ENCODE measurements at places on chromosomes 16 and 17.

GRCh38 chr17:66175892-66176291 is 16.0 kb downstream of the CEP112 start:
- DNase-seq, result no peak

GRCh38 chr16:17072104-17072503 is 398.7 kb downstream of the XYLT1 start:
- peak; percentile 16 for DNase-seq

DNA sequence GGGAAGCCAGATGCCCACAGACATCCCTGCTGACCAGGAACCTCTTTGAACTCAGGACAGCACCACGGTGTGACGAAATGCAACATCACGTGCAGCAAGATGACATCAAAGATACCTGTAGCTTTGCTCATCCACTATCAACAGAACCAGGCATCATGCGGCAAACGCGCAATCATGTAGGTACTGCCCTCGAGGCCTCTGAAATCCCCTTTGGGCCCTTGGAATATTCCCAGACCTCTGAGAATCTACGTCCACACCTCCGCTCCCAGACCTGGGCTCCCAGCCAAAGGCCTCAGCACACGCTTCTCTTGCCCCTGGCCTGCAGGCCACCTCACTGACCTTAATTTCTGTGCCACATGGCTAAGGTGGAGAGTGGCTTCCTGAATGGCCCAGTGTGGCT is 7.3 kb downstream of the CX3CL1 start:
- DNase-seq, result no peak

DNA sequence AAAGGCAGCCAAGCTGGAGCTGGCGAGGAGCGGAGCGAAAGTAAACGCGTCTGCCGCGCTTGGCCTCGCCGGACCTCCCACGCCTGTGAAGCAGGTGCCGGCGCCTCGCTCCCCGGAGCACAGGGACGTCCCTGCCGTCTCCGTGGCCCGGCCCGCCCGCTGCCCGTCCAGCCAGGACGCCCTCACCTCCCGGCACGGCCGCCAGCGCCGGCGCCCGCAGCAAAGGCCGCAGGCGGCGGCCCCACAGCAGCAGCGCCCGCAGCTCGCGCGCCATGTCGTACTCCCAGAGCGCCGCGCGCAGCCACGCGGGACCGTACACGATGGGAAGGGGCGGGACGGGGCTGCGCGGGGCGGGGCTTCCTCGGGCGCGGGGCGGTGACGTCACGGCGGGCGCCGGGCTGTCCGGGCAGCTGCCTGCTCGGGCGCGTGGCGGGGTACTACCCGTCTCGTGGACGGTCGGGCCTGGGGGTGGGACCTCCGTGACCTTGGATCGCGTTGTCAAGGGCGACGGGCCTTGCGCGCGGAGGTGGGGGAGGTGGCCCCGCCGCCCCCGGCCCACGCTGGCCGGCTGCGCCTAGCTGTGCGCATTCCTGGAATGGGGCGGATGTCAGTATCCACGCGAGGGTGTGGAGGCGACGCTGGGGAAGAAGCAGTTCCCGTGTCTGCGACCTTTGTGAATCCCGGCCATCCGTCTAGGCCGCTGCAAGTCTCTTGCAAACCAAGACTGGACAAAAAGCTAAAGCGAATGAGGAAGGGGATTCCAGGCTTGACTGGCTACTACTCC is at the start of gene TRAP1:
TRAP1 (minus strand) TSS at position 290 of the 784 bp plus-strand sequence; CDS start at position 274, 16 bp downstream.
- DNase-seq, result peak; percentile 92

DNA sequence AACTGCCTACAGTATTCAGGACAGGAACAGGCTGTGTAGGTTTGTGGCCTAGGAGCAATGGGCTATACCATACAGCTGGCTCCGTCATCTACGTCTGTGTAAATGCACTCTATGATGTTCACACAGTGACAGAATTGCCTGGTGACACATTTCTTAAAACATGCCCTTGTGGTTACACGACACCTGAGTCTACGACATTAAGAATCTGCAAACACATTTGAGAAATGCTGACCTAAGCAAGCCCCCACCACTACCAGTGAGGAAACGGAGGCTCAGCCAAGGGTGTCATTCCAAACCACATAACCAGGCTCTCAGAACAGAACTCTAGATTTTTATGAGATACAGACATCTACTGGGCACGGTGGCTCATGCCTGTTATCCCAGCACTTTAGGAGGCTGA is 23.5 kb downstream of the USP36 start:
- no peak for DNase-seq

DNA sequence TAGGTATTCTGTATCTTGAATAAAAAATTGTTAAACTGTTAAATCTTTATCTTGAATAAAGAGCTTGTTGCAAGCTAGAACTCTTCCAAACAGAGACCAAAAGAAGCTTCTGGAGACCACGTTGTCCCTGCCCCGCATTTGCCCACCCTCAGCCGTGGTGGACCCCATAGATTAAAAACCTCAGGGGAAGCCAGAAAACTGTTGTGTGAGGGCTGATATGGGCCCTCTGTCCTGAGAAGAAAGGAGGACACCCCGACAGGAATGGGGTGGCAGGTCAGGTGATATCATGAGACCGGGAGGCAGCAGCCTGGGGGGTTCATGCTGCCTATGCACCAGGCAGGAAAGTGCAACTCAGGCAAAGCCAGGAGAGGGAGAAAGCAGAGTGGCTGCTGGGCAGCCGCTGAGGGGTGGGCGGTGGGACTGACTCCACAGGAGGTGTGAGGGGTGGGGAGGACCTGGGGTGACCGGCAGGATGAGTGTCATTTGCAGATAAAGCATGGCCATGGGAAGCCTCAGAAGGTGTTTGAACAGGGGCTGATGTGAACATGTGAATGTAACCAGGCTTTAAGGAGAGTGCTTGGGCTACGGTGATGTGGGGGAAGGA is 147.8 kb downstream of the IRF8 start:
- no peak for DNase-seq

- peak; percentile 78 for DNase-seq
Observed at GRCh38 chr16:75108792-75109731, 7.5 kb downstream of the LDHD start.
